WERI-Rb-1 (cell line): ENCODE measurements at places on chromosomes 7 and 10.
A peak's percentile ranks its signal among the peaks of the same experiment; 100 is the strongest.

DNA sequence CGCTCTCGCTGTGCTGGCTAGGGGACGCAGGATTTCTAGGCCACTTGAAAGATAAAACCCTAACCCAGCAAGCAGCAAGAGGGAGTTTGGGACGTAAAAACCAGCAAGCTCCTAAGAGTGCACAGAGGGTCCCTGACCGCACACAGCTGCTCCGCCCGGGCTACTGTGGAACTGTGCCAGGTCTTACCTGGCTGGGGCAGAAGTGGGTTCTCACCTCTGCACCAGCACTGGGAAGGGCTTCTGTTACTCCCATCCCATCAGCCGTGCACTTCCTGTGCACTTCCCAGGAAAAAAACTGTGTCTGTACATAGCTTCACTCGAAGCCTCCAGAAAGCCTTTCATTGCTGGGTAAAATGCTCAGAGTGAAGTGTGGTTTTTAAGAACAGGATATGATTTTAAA lies 45.9 kb upstream of the PTF1A start:
- DNase-seq: no peak

DNA sequence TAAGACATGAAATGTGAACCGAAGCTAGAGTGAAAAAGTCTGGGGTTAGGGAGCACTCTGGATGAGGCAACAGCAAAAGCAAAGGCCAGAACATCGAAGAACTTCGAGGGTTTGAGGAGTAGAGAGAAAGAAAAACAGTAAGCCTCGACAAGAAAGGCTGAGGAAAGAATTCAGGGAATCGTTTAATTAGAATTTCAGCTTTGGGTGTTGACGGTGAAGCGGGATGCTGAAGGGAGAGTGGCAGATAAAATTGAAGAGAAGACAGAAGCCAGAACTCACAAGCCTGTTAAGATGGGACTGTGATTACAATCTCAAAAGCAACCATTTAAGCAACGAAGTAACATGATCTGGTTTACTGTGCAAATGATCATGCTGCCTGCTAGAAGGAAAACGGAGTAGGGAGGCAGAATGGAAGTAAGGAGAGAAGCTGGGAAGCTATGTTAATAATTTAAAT lies 2.1 kb downstream of the TRDMT1 start:
- DNase-seq: no peak

DNA sequence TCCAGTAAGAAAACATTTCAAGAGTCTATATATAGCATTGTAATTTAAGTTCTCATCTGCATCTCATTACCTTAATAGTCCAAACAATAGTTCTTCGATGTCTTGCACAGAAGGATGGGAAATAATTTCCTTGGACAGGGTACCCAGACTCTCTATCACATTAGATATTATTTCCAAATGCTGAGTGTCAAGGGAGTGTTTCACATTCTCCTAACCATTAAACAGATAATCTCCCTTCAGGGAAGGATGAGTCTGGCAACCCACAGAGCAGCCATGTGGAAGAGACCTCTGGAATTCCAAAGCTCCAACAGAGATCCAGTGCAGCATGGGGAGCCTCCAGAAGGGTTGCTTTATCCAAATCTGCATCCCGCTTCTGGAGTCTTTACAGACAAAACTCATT lies 89.6 kb downstream of the FZD1 start:
- DNase-seq: no peak

DNA sequence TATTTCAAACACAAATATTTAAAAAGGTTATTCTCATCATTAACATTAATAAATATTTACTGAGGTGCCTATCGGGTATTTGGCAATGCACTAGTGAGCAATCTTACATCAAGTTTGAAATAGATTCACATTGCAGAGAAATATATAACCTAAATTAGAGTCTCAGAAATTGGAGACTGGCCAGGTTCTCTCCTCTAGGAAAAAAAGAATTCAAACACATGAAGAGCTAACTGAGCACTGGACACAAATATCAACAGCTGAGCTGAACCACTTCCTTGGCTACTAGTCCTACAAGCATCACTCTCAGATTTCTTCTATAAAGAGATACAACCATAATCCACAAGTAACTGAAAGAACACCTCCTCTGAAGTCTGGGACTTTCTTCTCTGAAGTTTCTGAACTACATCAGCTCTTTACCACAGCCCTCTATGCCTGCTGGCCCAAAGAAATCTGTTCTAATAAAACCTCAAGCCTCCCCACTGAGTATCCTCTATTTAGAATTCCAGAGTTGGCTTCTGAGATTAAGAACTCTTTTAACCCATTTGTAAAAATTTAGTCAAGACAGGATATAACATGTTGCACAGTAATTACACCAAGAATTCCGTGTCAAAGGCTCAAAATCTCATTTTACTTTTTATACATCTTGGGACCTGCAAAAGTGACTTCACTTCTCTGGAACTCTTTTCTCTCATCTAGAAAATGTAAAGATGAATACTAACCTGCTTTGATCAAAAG lies 45.2 kb downstream of the MTERF1 start:
- no peak for DNase-seq

GRCh38 chr10:72425133-72425532 lies 70.4 kb upstream of the DNAJB12 start:
- DNase-seq: no peak

DNA sequence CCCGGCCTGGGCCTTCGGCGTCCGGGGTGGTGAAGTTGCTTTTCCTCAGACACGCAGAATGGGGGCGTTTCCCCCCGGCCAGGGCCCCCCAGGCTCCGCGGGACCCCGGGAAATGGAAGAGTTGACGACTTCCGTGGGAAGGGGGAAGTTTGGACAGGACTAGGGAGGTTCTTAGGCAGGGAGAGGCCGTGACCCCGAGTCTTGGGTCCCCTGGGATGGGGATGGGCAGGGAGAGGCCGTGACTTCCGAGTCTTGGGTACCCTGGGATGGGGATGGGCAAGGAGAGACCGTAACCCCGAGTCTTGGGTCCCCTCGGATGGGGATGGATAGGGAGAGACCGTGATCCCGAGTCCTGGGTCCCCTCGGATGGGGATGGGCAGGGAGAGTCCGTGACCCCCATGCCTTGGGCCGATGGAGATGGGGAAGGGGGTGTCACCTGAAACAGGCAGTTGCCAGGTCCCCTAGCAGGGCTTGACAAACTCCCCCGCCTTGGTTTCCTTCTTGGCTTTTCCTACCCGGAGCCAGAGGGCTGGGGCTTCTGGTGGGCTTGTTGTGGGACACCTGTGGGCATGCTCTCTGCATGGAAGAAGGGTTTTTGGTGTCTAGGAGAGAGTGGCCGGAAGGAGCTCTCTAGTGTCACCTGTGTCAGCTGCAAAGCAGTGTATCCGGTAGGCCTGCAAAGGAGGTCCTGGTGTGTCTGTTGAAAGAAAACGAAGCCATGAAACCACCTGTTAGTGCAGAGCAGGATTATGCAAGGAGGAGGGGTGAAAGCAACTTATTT lies 1.1 kb downstream of the TRRAP start:
- DNase-seq: peak; percentile 60

- no peak for DNase-seq
These were observed 4.2 kb upstream of the ARHGAP12 start for GRCh38 chr10:31932838-31933237.

DNA sequence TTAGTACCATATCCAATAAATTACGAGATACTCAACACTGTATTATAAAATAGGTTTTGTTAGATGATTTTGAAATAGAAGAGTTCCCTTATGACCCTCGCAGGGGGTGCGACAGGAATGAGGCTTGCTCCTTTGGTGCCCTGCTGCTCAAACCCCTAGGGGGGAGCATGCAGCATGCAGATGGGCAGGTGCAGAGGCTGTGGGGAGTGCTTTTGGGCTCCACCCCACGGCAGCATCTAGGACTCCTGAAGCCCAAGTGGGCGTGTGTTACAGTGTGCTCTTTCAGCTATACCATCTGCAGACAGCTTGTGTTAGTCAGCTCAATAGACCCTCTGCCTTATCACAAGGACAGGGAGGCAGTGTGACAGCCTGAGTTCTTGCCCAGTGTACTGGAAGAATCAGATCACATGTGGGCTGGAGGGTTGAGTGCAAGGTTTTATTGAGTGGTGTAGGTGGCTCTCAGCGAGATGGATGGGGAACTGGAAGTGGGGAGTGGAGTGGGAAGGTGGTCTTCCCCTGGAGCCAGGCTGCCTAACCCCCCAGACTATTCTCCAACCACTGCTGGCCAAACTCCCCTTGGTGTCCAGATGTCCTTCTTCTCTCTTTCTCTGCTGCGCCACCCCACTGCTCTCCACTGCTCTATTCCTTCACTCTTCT lies 3.1 kb upstream of the MRC1 start:
- peak; percentile 48 for DNase-seq

GRCh38 chr10:117431160-117431559 lies 55.9 kb upstream of the PDZD8 start:
- DNase-seq: no peak

DNA sequence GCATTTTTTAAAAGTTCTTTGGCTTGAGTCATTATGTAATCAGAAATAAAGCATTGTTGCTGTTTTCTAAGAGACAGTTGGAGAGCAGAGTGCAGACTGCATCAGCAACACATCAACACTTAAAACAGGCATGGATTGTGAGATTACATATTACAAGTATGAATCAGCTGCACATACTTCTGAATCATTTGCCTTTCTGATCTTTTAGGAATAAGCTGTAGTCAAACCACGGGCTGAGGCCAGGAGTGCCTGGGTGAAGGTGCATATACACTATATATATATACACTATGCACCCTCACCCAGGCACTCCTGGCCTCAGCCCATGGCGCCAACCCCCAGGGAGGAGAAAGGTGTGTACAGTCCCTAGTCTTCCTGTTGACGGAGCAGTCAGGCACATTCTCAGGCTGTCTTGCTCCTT lies 52.4 kb upstream of the DLX6 start:
- DNase-seq: no peak

DNA sequence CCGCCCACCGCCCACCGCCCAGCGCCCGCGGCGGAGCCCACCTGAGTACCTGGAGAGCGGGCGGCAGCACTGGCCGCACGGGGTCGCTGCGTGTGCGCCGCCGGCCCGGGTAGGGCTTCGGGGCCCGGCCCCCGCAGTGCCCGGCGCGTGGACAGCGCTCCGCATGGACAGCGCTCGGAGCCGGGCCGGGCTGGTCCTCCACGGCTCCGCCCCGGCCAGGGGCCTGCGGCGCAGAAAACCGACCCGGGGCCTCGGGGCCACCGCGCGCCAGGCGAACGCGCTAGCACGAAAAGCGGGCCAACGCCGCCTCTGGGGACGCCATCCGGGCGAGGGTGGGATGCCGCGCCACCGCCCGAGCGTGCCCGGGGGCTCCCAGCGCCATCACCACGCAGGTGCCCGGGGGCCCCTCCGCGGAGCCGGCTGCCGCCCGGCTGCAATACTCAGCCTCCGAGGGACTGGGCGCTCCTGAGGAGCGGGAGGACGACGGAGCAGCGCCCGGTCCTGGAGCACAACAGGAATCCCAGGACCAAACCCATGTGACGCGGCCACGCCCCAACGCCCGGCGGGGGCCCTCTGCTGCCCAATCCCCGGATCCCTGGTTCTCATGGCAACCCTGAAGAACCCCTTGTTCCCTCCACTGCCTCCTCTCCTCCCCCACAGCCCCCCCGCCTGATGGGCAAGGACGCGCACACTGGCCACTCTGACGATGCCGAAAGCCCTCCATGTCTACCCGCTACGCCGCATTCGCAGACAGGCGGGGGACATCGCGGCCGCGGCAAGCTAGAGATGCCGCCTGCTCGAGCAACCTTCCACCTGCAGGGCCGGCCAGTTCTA lies at the start of gene GRB10:
GRB10 (minus strand) TSS at position 522 of the 834 bp plus-strand sequence. CDS start 50,574 bp downstream, outside the sequence.
- no peak for DNase-seq

DNA sequence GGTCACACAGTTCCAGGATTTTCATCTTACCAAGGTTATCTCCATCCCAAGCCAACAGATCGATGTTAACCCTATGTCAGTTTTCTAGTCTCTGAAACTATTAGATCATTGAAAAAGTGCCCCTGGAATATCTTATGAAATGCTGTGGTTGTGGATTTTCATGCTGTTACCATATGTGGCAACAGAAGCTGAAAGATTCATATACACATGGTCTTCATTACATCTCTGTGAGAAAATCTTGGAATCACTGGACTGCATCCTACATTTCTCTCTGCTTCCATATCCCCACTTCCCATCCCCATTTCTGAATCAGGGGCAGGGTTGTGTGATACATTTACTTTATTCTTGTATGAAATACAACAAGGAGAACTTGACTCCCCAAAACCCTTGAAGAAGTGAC lies 146.1 kb downstream of the SLC16A9 start:
- DNase-seq: no peak

- no peak for DNase-seq
These were observed 32.9 kb upstream of the KMT2E start for GRCh38 chr7:104980841-104981671.

GRCh38 chr7:41570766-41571165 lies 132.1 kb downstream of the INHBA start:
- no peak for DNase-seq

DNA sequence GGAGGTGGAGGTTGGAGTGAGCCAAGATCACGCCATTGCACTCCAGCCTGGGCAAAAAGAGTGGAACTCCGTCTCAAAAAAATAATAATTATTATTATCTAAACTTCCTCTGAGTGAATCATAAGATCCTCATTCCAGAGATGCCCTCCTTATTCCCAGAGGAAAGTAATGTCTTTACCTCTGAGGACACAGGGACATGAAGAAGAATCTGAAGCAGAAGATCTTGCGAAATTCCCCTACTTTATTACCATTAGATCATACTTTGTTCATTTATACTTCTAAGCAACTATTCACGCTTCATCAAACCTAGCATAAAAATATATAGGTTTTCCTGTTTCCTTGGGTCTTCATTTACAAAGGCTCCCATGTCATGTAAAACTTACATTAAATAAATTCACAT lies 143.1 kb downstream of the ETV1 start:
- DNase-seq: no peak

- no peak for DNase-seq
These were observed 231.6 kb downstream of the SORCS3 start for GRCh38 chr10:104872691-104873090.

GRCh38 chr7:159088016-159088865 lies 56.4 kb downstream of the VIPR2 start:
- DNase-seq: peak; percentile 4

- DNase-seq: no peak
These were observed 900 bp downstream of the MKLN1 start for GRCh38 chr7:131328377-131329175.

GRCh38 chr10:114306116-114306973 lies 67.3 kb downstream of the VWA2 start:
- no peak for DNase-seq

GRCh38 chr7:29090836-29091601 lies 55.3 kb downstream of the CPVL start:
- no peak for DNase-seq

GRCh38 chr7:80467069-80467468 lies 44.8 kb downstream of the GNAT3 start:
- no peak for DNase-seq

DNA sequence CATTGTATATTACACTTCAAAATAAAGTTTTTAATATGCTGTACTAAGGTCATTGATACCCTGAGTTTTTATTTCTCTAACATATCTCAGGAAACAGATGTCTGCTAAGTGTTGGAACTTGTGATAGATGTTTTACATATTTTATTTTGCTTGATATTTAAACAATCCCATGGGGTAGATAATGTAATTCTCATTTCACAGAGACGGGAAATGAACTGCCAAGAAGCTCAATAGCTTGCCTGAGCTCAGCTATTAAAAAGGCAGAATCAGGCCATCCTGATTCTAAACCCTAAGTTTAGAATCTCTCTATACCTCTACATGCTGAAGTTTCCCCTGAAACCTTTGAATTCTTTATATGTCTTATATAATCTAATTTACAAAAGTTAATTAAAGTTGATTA lies 126.3 kb downstream of the LRRC18 start:
- DNase-seq: no peak

GRCh38 chr7:12879139-12879538 lies 191.7 kb downstream of the ARL4A start:
- DNase-seq: no peak
